Activated T-helper 1 cell treated with Interleukin-2 at 50 U/mL for 16 hours (primary cell): ENCODE measurements at places on chromosomes 6 and 20.

GRCh38 chr6:27156874-27157458 is 90.5 kb upstream of the PRSS16 start:
- DNase-seq = no peak

GRCh38 chr20:37244572-37244957 is 17.0 kb downstream of the GHRH start:
- DNase-seq = no peak

GRCh38 chr20:34310481-34311117 is 7.4 kb upstream of the AHCY start:
- DNase-seq = no peak

GRCh38 chr20:58701431-58702160 is 9.0 kb downstream of the NPEPL1 start:
- no peak for DNase-seq

DNA sequence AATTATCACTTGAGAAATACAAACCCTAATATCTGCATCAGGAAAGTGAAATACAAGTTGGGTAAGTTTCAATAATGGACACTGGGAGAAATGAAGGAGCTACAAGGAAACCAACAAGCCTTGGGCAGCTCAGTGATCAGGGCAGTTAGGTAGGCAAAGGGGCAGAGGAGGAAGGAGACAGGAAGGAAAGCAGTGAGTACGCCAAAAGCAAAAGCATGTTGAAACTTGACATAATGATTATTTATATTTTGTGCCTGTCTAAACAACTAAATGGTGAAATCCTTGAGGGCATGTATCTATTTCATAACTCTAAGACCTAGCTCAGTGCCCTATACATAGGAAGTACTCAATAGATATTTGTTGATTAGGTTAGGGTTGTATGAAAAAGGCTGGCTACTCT is 23.3 kb downstream of the PXT1 start:
- DNase-seq = no peak

GRCh38 chr6:157537556-157537955 is 156.6 kb downstream of the ZDHHC14 start:
- DNase-seq = no peak

DNA sequence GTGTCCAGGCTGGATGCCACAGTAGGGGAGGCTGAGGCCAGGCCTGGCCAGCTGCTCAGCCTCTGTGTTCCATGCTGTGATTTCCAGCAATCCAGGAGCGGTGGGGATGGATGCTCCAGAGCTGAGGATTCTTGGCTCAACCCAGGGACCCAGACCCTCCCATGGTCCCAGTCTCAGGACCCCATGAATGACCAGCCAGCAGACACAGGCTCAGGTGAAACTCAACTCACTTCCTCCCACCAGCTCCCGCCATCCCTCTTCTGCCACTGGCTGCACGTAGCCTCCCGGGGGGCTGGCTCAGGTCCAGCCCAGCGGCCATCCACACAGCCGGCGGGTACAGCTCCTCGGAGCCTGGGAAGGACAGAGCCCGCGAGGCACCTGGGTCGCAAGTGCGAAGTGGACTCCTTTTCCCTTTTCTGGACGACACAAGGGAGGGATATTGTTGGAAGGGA is 54.5 kb upstream of the DACT2 start:
- DNase-seq = no peak

DNA sequence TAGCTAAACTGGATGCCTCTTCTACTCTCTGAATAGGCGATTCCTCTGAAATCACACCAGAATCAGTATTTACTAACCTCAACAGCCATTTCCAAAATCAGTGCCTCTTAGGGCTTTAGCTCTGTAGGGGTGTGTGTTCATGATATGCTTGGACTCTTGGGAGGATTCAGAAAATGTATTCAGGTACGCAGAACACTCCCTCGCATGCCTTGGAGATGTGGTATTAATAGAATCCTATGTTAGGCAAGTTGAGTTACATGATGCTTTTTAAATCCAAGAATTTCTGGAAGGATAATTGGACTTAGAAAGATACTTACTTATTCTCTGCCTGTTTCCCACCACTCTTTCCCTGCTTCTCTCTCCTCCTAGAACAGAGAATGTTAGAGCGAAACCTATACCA is 31.8 kb upstream of the PBOV1 start:
- DNase-seq = no peak

DNA sequence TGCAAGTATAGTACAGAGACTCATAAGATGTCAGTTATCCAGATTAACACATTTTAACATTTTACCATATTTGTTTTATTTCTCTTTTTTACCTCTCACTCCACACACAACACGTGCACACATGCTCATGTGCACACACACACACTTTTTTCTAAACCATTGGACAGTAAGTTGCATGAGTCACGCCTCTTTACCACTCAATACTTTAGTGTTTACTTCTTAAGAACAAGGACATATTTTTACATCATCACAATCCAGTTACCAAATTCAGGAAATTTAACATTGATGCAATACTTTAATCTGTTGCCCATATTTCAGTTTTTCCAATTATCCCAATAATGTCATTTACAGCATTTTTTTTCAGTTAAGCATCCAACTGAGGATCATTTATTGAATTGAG is 109.0 kb downstream of the RIN2 start:
- no peak for DNase-seq

GRCh38 chr6:113432521-113433334 is 424.4 kb upstream of the MARCKS start:
- DNase-seq = no peak

- DNase-seq = no peak
Measured at GRCh38 chr6:12472601-12473038, 182.5 kb downstream of the EDN1 start.

- no peak for DNase-seq
Measured at GRCh38 chr6:108468346-108468745, 92.4 kb upstream of the FOXO3 start.

DNA sequence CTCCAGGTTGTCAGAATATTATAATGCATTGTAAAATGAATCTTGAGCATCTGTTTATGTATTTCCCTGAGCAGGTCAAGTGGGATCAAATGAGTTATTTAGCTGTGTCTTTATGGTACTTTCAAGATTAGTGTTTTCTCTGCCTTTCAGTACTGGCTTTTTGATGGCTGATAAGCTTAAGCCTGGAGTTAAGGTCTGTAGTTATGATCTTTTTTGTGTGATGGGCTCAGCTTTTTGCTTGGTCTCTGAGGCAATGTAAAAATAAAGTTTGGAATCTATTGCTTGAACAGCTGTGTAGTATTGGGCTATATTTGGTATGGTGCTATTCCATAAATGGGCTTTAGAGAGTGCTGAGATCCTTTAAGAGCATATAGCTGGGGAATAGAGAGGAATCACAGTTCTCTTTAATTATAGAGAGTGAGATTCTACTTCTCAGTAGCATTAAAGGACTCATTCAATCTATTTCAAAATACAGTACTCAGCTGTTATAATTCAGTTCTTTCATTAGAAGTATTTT is 40.7 kb downstream of the ZNF451 start:
- no peak for DNase-seq

GRCh38 chr6:37653933-37654565 is 43.6 kb downstream of the MDGA1 start:
- DNase-seq = no peak

GRCh38 chr20:60962367-60963045 is 289.6 kb upstream of the CDH4 start:
- no peak for DNase-seq

- DNase-seq = no peak
Measured at GRCh38 chr20:38559764-38560163, 21.2 kb upstream of the ADIG start.

DNA sequence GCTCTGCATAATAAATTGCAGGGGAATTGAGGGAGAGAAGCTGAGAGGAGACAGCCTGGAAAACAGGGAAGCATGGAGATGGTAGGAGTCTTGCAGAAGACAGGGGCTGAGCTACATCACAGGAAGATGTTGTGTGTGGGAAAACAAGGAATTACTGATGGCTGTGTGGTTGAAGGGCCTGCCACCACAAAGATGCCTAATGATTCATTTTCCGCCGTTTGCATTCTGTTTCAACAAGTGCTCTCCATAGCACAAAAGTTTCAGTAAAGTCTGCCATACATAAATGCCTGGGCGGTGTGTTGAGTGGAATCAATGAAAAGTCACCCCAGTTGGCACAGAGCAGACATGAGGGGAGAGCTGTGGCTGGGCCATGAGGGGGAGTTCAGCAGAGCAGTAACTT is 5.6 kb upstream of the KLHL31 start:
- DNase-seq = no peak

GRCh38 chr6:116165596-116165995 is 39.7 kb upstream of the COL10A1 start:
- no peak for DNase-seq

- no peak for DNase-seq
Measured at GRCh38 chr20:47335251-47336128, 21.0 kb downstream of the ZMYND8 start.

DNA sequence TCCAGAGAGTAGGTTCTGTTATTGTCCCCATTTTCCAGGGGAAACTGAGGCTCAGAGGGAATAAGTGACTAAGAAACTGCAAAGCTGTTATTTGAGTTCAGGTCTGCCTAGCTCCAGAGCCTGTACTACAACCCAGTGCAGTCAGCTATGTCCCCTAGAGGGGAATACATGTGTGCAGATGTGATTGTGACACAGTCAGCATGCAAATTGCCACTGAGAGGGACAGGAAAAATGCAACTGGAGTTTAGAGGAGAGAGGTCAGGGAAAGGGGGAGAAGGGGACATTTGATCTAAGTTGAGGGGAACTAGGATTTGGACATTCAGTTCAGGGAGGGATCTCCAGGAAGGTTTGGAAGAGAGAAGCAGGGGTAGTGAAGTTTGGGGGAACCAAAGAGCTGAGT is 38.6 kb upstream of the EPB41L1 start:
- no peak for DNase-seq

GRCh38 chr20:13054011-13054410 is 45.2 kb downstream of the SPTLC3 start:
- no peak for DNase-seq

- no peak for DNase-seq
Measured at GRCh38 chr20:53513489-53514298, 79.9 kb downstream of the ZNF217 start.

- no peak for DNase-seq
Measured at GRCh38 chr6:89027756-89028155, 52.8 kb upstream of the PNRC1 start.

DNA sequence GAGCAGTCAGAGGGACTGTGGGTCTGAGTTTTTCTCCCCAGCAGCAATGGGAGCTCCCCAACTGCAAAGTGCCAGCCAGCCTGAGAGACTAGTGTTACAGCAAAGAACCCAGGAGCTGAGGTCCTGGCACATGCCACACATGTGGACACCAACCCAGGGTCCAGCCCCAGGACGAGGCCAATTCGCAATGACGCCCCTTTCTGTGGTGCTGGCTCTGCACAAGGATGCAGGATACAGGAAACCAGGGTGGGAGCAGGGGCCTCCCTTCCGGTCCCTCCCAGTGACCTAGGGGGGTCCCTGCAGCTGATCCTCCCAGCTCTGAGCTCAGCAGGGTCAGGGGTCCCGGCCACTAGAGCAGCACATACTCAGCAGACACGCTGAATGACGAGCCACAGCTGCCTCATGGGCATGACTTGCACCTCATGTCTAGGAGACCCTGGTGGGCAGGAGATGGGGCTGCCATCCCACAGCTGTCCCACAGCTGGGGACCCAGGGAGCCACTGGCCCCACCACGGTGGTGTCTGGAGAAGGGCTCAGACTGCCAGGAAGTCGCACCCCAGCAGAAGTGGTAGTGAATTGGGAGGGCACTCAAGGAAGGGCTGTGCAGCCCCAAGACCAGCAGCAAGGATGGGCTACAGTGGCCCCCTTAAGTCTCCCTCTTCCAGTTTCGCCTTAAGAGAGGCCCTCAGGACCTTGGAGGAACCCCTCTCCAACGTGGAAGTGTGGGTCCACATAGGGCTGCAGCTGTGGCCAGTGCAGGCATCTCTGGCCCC is 3.6 kb downstream of the ARFRP1 start:
- no peak for DNase-seq
